ENCODE measurements at places on chromosomes 4 and X. TPM values are rescaled to one million over a fixed set of nuclear protein-coding genes. Genes with fewer than 3 reads are reported as not detected.

PTCHD1 gene
- not detected for total RNA-seq

ARHGEF9 gene
- 11.8 TPM for total RNA-seq

CNKSR2 gene
- not detected for total RNA-seq

REELD1 gene
- not detected for total RNA-seq

GATA1 gene
- total RNA-seq, result not detected
